DND-41 (cell line): ENCODE measurements at places on chromosomes 2 and 18.

GRCh38 chr2:71783815-71784214 is 330.5 kb downstream of the DYSF start:
- no peak for DNase-seq

DNA sequence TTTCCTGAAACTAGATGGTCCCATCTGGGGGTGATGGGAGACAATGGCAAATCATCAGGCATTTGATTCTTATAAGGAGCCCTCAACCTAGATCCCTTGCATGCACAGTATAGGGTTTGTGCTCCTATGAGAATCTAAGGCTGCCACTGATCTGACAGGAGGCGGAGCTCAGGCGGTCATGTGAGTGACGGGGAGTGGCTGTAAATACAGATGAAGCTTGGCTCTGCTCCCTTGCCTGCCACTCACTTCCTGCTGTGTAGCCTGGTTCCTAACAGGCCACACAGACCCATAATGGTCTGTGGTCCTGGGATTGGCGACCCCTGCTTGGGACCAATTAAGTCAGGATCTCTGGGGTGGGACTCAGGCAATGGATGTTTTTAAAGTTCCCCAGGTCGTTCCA is 293.4 kb downstream of the ZNF521 start:
- no peak for DNase-seq

DNA sequence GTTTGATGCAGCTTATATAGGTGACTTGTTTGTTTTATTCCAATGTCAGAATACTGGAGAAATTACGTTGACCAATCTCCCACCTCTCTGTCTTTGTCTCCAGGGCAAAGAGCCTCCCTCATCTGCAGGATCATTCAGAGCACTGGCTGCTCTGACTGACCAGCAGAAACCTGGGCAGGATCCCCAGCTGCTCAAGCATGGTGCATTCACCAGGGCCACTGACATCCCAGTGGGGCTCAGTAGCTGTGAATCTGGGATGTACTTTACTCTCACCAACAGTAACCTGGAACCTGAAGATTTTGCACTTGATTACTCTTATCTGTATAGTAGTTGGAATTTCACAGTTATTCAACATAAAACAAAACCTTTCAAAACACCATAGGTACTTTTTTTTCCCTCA is 235.9 kb downstream of the ANKRD36 start:
- no peak for DNase-seq

- no peak for DNase-seq
Measured at GRCh38 chr2:83826577-83826976, 632.5 kb downstream of the SUCLG1 start.

DNA sequence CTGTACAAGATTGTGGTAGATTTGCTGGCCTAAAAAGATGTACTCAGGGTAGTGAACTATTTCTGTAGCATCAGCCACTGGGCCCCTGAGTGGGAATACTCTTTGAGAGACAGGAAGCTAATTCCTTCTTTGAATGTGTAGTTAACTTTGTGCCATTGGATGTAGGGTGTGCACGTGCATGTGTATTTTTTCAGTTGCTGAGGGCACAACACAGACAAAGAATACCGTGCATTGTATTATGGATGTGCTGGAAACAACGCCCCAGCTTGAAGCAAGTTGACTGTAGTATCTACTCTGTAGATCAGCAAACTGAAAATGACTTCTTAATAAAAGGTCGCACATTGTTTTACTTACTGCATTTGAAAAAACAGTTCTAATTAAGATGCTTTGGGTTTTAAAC is 14.1 kb downstream of the CRIM1 start:
- no peak for DNase-seq

DNA sequence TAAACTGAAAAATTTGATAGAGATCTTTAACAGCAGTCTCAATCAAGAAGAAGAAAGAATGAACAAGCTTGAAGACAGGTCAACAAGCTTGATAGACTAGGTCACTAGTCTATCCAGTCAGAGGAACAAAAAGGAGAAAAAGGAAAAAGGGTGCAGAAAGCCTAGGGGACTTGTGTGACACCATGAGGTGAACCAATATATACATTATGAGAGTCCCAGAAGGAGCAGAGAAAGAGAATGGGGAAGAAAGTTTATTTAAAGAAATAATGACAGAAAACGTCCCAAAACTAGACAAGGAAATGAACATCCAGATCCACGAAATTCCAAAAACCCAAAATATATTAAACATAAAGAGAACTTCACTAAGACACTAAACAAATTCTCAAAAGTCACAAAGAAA is 84.5 kb downstream of the VAPA start:
- no peak for DNase-seq

DNA sequence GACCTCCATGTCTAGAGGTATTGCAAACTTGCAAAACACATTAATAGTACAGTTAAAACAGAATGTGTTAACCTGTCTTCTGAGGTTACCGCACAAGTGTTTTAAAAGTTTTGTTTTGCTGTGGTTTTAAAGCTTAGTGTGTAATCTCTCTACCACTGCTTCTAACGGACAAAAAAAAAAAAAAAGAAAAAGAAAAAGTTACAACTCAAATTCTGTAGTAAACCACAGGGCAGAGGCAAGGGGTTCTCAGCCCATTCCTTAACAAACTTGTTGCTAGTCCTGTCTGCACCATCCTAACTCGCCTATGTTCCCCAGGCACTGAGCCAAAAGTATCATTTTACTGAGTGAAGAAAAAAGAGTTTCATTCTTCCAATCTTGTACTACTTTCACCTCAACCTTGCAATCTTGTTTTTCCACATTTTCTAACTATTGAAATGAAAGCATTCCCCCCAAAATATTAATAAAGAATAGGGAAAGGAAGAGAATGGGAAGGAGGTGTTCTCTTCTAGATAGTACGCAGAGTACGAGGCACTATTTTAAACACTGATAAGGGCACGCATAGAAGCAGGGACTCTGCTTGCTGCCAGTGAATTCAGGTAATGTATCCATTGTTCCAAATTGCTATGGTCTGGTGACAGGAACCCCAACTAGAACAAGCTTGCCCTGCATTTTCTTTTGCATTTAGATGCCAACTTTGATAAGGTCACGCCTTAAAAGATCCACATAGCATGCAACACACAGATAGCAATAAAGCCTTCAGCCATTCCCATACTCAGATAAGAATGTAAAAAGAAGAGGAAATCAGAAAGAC is 47.1 kb downstream of the IKZF2 start:
- peak; percentile 71 for DNase-seq

- no peak for DNase-seq
Measured at GRCh38 chr2:75790121-75790813, 79.6 kb upstream of the GCFC2 start.

- DNase-seq: no peak
Measured at GRCh38 chr2:5841126-5841525, 148.9 kb downstream of the SOX11 start.

- DNase-seq: no peak
Measured at GRCh38 chr2:9179572-9180201, 26.9 kb upstream of the ASAP2 start.

DNA sequence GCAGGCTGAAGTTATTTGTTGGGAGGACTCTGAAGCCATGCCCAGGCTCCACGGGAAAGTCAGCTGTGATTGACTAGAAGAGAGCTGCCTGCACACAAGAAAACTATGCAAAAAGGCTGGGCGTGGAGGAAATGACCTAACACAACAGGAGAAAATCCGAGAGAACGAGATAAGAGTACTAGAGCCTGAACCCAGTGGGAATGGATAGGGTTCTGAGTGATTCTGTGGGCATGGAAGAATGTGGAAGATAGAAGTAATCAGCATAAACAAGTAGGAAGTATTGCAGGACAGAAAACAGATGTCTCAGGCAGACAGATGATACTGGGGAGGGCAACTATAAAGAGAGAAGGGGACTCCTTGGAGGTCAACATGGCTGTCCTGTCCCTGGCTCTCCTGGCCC is 12.1 kb upstream of the COPS8 start:
- no peak for DNase-seq

DNA sequence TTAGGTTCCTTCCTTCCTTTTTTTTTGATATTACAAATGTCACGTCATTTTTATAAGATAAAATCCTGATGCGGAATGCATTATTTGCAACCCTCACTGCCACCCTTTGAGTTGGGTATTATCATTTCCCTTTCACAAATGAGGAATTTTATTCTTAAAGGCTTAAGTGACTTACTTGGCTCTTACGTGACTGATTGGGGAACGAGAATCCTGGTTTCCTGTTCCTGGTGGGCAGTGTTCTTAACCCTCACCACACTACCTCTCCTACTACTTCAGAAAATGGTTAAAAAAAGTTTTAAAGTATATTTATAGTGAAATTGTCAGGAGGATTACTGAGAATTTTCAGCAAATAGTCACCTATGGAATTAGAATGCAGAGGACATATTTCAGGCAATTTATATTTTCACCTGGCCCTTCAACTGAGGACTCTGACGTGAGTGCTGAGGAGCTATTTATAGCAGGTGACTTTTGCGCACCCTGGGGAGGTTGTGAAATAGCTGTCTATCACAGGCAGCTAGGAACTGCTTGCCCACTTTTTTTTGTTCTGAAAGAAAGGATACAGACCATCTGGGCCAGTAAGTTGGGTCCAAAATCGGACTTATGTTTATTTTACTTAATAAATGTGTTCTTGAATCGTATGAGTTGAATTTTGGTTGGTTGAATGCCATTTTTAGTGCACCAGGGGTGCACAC is 18.7 kb upstream of the RASGRP3 start:
- no peak for DNase-seq

GRCh38 chr2:190500054-190500502 is 34.4 kb downstream of the NEMP2 start:
- DNase-seq: no peak
